ENCODE measurements at places on chromosomes 6 and 20. TPM values are rescaled to one million over a fixed set of nuclear protein-coding genes. Genes with fewer than 3 reads are reported as not detected.

The CTCFL gene
- polyA plus RNA-seq = not detected

The CYP21A2 gene
- 8.2 TPM for polyA plus RNA-seq

The ULBP3 gene
- 0.71 TPM for polyA plus RNA-seq

The EEF1A2 gene
- polyA plus RNA-seq = 1.5 TPM

The CFAP61 gene
- polyA plus RNA-seq = 0.58 TPM

The ARFGEF3 gene
- 1.2 TPM for polyA plus RNA-seq

The SLC26A8 gene
- not detected for polyA plus RNA-seq

The LIN28B gene
- not detected for polyA plus RNA-seq

The KCNQ2 gene
- polyA plus RNA-seq = not detected

The CD109 gene
- 3.7 TPM for polyA plus RNA-seq

The SERINC1 gene
- 130 TPM for polyA plus RNA-seq

GRCh38 chr6:111487661-111488060 is 4.6 kb upstream of the REV3L start:
- no peak for DNase-seq

DNA sequence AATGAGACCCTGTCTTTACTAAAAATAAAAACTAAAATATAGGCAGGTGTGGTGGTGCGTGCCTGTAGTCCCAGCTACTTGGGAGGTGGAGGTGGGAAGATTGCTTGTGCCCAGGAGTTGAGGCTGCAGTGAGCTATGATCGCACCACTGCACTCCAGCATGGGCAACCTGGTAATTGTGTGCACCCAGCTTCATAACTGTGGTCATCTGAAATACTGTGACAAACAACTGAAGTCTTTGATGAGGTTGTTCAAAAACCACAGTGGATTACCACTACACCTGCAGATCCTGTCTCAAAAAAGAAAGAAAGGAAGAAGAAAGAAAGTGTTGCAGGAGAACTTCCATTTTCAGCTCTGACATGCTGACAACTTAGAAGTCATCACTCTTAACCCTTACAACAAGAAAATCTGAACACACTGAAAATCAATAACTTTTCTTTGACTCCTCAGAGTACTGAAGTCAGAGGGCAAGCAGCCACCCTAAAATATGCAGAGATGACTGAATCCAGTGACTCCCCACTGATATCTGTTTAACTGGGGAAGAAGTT is 13.8 kb upstream of the ZBP1 start:
- DNase-seq = no peak

GRCh38 chr20:40203032-40203431 is 486.0 kb downstream of the MAFB start:
- DNase-seq = no peak

- no peak for DNase-seq
Measured at GRCh38 chr6:34723203-34723602, 26.6 kb upstream of the ILRUN start.

DNA sequence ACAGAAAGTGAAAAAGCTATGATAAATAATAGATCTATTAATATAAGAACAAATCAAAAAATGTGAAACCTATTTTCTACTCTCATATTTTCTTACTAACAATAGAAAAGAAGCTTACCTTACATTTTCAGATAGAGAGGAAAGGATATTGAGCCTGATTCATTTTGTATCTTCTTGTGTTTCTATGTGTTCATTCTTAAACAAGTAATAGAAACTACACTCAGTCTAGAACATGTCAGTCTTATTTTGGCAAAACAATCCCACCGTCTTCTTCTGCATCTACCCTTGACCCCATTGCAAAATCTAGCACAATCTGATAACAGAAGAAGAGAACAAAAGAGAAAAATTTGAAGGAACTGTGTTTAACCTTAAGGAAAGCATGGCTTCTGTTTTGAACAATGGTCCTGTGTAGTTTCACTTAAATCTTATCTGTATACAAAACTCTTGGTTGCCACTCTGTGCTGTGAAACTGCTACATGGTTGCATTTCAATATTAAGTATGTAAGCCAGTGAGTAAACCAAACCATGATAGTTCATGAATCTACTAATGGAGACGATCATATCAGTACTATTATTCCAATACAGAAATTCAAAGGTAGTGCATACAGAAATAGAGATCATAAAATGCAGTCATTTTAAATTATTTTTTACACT is 69.5 kb upstream of the LGSN start:
- DNase-seq = no peak

DNA sequence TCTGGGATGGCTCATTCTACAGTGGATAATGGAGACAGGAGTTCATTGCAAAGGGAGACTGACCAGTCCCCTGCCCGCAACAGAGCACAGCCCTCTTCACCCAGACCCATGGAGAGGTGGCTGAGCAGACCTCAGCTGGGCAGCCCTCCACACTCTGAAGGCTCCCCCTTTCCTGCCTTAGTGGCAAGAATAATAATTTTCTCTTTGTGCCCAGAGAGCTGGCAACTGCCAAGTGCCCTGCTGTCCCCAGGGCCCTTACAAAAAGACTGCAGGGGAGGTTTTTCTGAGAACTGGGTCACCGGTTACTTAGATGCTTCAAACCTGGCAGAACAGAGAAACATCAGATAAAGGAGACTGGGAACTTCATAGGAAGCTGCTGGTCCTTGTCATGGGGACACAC is 35.4 kb upstream of the ZNFX1 start:
- DNase-seq = no peak

DNA sequence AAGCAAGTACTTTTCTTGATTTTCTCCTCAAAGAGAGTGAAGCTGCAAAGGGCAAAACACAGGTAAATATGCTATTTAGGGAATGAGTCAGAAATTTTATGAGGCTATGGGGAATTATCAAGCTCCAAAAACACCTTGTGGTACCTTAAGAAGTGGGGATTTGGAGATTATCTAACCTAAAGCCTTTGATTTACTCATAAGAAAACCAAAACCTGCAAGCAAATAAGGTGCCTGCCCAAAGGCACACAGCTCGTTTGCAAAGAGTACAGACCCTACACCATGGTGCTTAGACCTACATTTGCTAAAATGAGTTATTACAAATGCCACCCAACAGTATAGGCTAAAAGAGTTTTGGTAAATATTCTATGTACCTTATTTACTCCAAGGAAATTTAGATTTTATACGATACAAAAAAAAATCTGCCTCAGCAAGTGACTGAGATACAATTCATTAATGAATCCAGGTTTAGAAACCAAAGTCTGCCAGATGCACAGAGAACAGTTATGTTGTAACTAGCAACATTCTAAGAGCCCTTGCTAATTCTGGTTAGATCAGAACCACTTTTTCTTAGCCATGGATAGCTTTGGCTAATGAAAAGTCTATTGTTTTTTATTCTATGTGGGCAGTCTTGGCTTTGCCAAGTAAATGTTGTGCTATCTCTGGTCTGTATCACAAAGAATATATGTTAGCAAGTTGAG is 101.5 kb downstream of the KHDC1L start:
- no peak for DNase-seq

GRCh38 chr20:57611586-57612311 is 8.5 kb downstream of the ZBP1 start:
- DNase-seq = no peak

DNA sequence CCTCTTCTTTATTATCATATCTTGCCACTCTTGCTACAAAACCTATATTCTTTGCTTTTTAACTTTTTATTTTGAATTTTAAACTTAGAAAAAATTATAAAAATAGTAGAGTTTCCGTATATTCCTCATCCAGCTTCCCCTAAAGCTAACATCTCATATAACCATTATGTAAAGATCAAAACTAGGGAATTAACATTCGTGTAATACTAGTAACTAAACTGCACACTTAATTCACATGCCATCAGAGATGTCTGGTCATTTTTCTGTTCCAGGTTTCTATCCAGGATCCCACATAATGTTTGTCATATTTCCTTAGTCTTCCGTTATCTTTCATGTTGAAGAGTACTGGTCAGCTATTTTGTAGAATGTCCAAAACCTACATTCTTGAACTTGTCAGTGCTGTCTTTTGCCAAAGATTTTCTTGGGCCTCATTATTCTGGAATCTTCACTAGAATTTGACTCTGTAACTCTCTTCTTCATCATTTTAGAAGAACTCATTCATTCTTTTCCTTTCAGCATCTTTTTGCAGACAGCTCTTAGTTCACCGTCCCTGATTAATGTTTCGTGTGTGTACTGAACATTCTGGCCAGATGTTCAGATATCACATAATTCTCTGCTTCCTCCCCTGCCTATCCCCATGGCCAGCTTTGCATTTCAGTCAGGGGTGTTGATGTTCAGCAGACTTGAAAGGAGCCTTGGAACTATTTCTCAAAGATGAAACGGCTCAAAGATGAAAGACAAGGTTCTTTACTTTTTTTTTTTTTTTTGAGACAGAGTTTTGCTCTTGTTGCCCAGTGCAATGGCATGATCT is 9.4 kb downstream of the CTNNBL1 start:
- DNase-seq = no peak

DNA sequence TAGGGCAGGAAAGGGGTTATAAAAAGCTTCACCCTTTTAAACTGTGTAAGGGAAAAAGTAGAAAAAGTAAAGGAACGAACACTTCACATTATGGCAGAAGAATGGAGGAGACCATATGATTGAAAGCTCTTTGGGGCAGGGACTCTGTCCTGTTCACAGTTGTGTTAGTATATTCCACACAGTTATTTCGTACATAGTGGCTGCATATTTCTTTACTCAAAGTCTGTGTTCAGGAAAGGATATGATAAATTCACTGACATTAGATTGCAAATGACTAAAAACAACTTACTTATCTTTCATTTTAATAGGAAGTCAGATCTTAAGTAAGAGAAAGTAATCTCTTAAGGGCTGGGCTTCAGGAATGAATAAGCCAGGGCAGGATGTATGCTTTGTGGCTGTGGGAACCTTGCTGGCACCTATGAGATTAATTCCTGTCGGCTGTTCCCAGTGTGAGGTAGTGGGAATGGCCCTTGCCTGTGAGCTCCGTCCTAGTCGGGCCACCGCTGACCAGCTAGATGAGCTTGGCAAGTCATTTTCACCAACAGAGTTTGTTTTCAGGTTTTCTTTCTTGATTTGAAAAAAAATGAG is 11.2 kb downstream of the PPP1R14C start:
- DNase-seq = no peak

GRCh38 chr6:97292671-97293070 is 9.7 kb upstream of the MMS22L start:
- DNase-seq = no peak

GRCh38 chr6:102068349-102068929 is 674.9 kb downstream of the GRIK2 start:
- DNase-seq = no peak

DNA sequence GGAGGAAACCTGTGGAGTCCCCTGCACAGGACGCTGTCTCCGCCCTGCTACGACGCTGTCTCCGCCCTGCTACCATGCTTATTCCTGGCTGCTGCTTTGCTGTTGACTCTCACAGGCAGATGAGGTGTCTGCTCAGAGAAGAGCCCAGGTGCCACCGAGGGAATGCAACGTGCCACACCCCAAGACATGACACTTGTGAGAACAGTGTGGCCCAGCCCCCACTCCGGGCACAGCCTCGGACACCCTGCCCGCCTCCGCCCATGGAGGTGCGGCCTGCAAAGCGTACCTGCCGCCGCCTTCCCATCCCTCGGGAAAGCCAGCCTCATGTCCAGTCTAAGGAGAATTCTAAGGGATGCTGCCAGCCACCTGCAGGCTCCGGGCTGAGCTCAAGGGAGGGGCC is 15.6 kb upstream of the MRGBP start:
- DNase-seq = no peak

DNA sequence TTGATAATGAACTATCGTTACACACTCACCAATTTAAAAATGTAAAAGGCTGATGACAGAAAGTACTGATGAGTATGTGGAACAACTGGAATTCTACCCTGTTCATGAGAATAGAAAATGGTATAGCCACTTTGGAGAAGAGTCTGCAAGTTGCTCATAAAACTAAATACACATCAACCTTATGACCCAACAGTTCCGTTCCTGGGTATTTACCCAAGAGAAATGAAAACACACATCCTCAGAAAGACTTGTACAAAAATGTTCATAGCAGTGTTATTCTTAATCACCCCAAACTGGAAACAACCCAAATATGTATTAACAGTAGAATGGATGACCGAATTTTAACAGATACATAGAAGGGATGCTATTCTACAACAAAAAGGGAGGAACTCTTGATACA is 145.7 kb upstream of the LRFN2 start:
- no peak for DNase-seq

- DNase-seq = no peak
Measured at GRCh38 chr6:23647045-23647444, 479.0 kb upstream of the NRSN1 start.

DNA sequence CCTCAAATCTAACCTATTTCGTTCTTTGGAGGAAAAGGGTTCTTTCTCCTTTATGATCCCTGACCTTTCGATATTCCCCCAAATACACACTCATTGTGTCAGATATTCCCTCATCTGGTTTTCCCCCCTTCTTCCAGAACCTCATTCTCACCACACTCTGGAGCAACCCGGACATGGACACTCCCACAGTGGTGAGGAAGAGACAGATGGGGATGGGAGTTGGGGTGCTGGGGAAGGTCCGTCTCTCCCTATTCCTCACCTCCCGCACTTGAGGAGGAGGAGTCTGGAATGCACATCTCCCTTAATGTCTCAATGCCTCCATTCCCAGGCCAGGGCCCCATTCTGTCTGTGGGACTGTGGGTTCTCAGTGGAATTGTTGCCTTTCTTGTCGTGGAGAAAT is 1.3 kb downstream of the SLC39A7 start:
- no peak for DNase-seq

DNA sequence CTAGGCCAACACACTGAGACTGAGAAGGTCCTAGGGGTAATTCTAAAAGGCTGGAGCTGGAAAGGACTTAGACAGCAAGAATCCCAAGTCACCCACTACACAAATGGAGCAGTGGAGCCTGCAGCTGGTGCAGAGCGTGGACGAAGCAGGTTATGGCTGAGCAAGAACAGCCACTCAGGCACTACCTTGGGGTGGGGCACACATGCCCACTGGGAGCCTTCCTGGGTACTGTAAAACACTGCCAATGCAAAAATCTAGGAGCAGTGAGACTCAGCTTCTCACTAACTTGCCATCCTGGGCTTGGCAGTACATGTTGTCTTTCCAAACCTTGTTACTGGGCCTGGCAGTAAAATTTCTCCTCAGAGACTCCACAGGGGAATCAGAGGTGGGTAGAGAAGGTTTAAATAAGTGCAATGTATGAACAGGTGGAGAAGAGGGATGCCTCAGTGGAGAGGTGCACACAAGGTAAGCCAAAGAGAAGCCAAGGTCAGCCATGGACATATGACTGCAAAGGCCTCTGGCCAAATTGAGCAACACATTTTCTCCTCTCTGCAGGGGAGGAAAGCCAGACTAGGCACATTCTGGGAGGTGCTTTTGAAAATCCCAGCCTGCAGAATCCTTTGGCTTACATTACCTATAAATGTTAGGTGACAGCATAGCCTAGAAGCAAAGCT is 105.6 kb downstream of the TNFRSF21 start:
- DNase-seq = no peak

- no peak for DNase-seq
Measured at GRCh38 chr6:73566954-73567591, 46.2 kb upstream of the EEF1A1 start.

GRCh38 chr6:11659757-11660156 is 118.8 kb downstream of the ADTRP start:
- DNase-seq = no peak

DNA sequence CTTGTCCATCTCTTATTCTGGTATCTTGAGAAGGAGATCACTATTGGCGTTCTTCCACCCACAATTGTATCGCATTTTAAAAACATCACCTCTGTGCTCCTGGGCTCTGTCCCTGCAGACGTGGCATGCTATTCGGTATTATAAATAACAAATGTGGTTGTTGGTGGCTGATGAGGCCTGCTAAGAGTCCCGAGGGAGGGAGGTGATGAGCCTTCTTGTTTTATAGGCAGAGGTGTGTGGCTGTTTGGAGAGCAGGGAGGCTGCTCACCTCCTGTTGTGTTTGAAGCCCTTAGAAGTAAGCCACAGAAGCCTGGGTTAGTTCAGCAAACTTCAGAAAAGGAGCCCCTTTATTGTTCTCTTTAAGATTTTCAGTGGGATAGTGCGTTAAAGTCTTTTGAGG is 15.6 kb downstream of the MANBAL start:
- no peak for DNase-seq

Measured in kidney (tissue), 22 donors.